CD8-positive, alpha-beta T cell (primary cell): ENCODE measurements at places on chromosomes 5 and 9.

DNA sequence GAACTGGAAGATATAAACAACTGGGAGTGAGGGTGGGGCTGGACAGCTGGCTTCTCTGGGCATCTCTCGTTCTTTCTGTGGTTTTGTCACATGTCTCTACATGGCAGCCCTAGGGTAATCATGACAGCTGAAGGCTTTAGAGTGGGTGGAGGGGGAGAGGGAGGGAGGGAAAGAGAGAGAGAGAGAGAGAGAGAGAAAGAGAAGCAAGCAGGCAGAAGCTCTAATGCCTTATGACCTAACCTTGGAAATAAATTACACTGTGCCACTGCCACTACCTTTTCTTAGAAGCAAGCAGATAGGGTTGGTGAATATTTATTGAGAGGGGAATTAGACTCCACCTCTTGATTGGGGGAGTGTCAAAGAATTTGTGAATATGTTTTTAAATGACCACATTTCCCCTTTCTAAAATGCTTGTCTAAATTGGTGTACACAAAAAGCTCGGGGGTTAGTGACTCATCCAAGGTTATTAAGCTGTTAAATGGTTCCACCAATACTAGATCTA is 2.6 kb upstream of the DAPK1 start:
- DNase-seq, result no peak

GRCh38 chr5:142821733-142822487 is 51.7 kb downstream of the ARHGAP26 start:
- DNase-seq, result no peak

GRCh38 chr5:74945561-74946165 is 79.5 kb upstream of the FAM169A start:
- DNase-seq, result no peak

DNA sequence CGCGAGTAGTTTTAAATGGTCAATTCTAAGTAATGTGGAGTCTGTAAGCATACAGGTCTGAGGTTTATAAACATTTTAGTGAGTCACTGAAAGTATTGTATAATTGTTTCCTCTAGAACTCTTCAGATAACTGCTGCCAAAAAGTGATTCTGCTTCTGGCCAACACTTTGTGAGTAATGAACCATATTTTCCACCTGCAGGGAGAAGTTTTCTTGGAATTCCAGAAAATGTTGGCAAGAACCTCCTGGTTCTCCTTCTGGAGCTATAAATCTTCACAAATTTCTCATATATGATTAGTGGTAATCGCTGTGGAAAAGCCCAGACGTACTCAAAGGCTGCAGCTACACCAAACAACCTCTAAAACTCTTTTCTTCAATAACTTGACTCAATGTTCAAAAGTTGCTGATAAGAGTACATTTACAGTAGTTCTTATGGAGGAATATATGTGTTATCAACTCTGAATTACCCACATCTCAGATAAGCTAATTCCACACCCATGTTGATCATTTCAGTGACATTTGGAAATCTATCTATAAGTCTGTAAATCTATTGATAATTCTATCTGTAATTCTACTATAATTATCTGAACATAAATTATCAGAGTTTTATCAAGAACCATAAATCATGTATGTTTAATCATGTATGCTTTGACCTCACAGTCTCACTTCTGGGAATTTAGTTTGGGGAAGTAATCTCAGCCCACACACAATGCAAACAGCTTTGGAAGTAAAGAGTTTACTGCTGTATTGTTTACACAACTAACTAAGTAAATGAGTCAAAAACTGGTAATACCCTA is 74.1 kb downstream of the FNBP1 start:
- DNase-seq, result no peak

DNA sequence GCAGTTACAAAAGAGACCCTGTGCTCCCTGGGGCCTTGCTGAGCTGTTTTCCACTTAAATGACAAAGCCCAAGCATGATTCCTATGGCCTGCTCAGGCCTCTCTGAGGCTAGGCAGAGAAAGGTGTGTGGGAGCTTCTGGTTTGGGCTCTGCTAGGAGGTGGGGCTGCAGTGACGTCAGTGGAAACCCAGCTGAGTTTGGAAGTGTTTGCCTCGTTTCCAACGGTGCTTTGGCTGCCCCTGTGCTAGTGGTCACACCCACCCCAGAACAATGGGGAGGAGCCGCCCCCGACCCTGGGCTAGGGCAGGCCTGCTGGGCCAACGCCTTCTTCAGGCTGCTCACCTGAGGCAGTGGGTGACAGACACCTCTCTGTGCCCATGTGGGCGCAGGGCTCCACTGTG is 10.4 kb downstream of the ANGPTL2 start:
- no peak for DNase-seq
